CD4-positive, alpha-beta T cell treated with Interleukin-21 for 1 hour (primary cell): ENCODE measurements at places on chromosomes 16 and 17.

GRCh38 chr16:80752541-80752940 lies 51.9 kb downstream of the CDYL2 start:
- DNase-seq = no peak

GRCh38 chr17:39757176-39757662 lies 19.5 kb downstream of the GRB7 start:
- no peak for DNase-seq

DNA sequence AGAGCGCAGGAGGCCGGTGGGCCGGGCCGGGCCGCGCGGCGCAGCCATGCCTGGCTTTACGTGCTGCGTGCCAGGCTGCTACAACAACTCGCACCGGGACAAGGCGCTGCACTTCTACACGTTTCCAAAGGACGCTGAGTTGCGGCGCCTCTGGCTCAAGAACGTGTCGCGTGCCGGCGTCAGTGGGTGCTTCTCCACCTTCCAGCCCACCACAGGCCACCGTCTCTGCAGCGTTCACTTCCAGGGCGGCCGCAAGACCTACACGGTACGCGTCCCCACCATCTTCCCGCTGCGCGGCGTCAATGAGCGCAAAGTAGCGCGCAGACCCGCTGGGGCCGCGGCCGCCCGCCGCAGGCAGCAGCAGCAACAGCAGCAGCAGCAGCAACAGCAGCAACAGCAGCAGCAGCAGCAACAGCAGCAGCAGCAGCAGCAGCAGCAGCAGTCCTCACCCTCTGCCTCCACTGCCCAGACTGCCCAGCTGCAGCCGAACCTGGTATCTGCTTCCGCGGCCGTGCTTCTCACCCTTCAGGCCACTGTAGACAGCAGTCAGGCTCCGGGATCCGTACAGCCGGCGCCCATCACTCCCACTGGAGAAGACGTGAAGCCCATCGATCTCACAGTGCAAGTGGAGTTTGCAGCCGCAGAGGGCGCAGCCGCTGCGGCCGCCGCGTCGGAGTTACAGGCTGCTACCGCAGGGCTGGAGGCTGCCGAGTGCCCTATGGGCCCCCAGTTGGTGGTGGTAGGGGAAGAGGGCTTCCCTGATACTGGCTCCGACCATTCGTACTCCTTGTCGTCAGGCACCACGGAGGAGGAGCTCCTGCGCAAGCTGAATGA lies 606 bp downstream of the THAP11 start:
- DNase-seq = peak; percentile 72

DNA sequence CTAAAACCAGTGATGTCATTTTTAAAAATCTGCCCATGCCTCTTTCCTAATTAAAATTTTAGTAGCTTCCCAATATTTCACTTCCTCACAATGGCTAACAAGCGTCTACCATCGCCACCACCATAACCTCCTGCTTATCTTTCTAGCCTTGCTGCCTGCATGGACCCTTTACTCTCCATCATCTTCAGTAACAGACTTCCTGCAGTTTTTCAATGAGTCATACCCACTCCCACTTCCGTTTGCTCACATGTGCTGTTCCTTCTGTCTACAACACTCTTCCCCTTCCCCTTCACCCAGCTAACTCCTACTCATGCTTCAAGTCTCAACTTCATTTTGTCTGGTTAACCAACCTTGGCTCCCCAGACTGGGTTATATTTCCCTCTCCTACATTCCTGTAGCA lies 12.8 kb upstream of the SKAP1 start:
- DNase-seq = peak; percentile 38

- no peak for DNase-seq
Observed at GRCh38 chr16:49349446-49350168, 24.0 kb upstream of the C16orf78 start.
